ENCODE measurements at places on chromosomes 12 and 14. TPM values are rescaled to one million over a fixed set of nuclear protein-coding genes. Genes with fewer than 3 reads are reported as not detected.

The CACNA2D4 gene
- 7.2 TPM for total RNA-seq

The ANKRD9 gene
- total RNA-seq = 9.3 TPM

The ADCK1 gene
- 4.6 TPM for total RNA-seq

The KRT72 gene
- total RNA-seq = 3.2 TPM

The BATF gene
- 187 TPM for total RNA-seq

The OVCH1 gene
- not detected for total RNA-seq

The MYF6 gene
- not detected for total RNA-seq

The LRRK2 gene
- not detected for total RNA-seq

The HOXC9 gene
- total RNA-seq = not detected

The PPP4R4 gene
- 21.4 TPM for total RNA-seq

The FLVCR2 gene
- 2.2 TPM for total RNA-seq

The ZFHX2 gene
- total RNA-seq = 1.3 TPM

The KRT75 gene
- total RNA-seq = not detected

The SLC25A47 gene
- total RNA-seq = not detected

The KCNC2 gene
- total RNA-seq = not detected

The PRB2 gene
- not detected for total RNA-seq

The VPS33A gene
- total RNA-seq = 24.8 TPM

The FOXG1 gene
- not detected for total RNA-seq

The OAS3 gene
- 32.1 TPM for total RNA-seq

The CD163L1 gene
- total RNA-seq = not detected

The PAX9 gene
- not detected for total RNA-seq
